Tibial nerve (tissue), 4 donors: ENCODE measurements at places on chromosomes 2 and 18. TPM values are rescaled to one million over a fixed set of nuclear protein-coding genes. Genes with fewer than 3 reads are reported as not detected.
A peak's percentile ranks its signal among the peaks of the same experiment; 100 is the strongest.

- no peaks in the 10 kb centered on the region for H3K27me3 ChIP-seq
- no peak for DNase-seq
- no peak overlapping the region for H3K4me3 ChIP-seq
Observed at GRCh38 chr2:162022290-162022945, 51.6 kb downstream of the DPP4 start.

GRCh38 chr2:62204998-62205496 is 9.1 kb downstream of the B3GNT2 start:
- H3K27ac ChIP-seq = no peak overlapping the region
- H3K4me3 ChIP-seq = no peak overlapping the region
- H3K36me3 ChIP-seq = no peaks in the 10 kb centered on the region
- no peaks in the 10 kb centered on the region for H3K27me3 ChIP-seq

- H3K27ac ChIP-seq = no peak overlapping the region
Observed at GRCh38 chr2:25320077-25320476, 21.6 kb downstream of the DNMT3A start.

DNA sequence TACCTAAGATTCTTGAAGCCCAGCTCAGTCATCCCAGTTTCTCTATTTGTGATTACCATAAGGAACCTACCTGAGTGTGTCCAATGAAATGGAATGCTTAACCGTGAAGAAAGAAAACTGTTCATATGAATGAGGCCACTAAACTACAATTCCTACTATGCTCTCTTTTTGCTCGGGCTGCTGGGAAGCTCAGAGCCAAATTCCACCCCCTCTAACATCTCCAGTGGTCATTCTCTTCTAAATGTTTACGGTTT is 8.3 kb downstream of the MYCN start:
- no peak overlapping the region for H3K4me3 ChIP-seq
- H3K4me1 ChIP-seq = no peaks in the 10 kb centered on the region
- H3K27me3 ChIP-seq = peaks cover 4% of the 10 kb centered on the region
- H3K27ac ChIP-seq = no peak overlapping the region
- no peaks in the 10 kb centered on the region for H3K36me3 ChIP-seq

GRCh38 chr2:241571821-241572620 is 13.5 kb downstream of the BOK start:
- H3K27me3 ChIP-seq = no peaks in the 10 kb centered on the region
- no peak overlapping the region for H3K4me3 ChIP-seq
- no peak overlapping the region for H3K27ac ChIP-seq
- peaks cover 46% of the 10 kb centered on the region for H3K36me3 ChIP-seq
- no peaks in the 10 kb centered on the region for H3K4me1 ChIP-seq

DNA sequence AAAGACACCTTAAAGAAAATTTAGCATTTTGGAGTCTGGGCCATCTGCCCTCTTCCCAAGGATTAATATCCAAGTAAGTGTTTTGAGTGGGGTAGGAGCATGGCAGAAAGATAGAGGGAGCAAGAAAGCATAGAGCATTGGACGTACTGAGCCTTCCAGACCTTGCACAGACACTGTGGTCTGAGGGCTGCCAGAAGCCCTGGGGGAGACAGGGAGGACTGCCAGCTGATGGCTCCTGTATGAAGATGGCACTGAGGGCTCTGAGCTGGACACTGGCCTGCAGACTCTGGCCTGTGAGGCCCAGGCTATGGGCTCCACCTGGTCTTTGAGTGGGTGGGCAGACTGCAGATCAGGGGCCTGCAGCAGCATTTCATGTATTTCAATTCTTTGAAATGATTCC is 2.9 kb upstream of the PKDCC start:
- H3K4me1 ChIP-seq = peaks cover 12% of the 10 kb centered on the region
- peak overlapping the region; percentile 97 for H3K27ac ChIP-seq
- H3K4me3 ChIP-seq = no peak overlapping the region
- no peaks in the 10 kb centered on the region for H3K27me3 ChIP-seq
- no peak for DNase-seq

- H3K27me3 ChIP-seq = no peaks in the 10 kb centered on the region
- peak overlapping the region; percentile 90 for H3K27ac ChIP-seq
- H3K36me3 ChIP-seq = no peaks in the 10 kb centered on the region
- H3K4me1 ChIP-seq = no peaks in the 10 kb centered on the region
Observed at GRCh38 chr2:85756195-85756594, 2.4 kb downstream of the ATOH8 start.

- no peaks in the 10 kb centered on the region for H3K36me3 ChIP-seq
- no peak overlapping the region for H3K4me3 ChIP-seq
- peak overlapping the region; percentile 7 for H3K27ac ChIP-seq
- DNase-seq = no peak
Observed at GRCh38 chr2:172472446-172473033, 45.2 kb downstream of the ITGA6 start.

GRCh38 chr2:101415220-101415619 is 27.9 kb upstream of the CREG2 start:
- no peak overlapping the region for H3K27ac ChIP-seq
- no peak for DNase-seq
- no peaks in the 10 kb centered on the region for H3K36me3 ChIP-seq
- no peaks in the 10 kb centered on the region for H3K27me3 ChIP-seq
- H3K4me1 ChIP-seq = no peaks in the 10 kb centered on the region
- no peak overlapping the region for H3K4me3 ChIP-seq

- no peaks in the 10 kb centered on the region for H3K4me1 ChIP-seq
- H3K4me3 ChIP-seq = no peak overlapping the region
- no peaks in the 10 kb centered on the region for H3K27me3 ChIP-seq
- DNase-seq = no peak
- no peak overlapping the region for H3K27ac ChIP-seq
Observed at GRCh38 chr2:3485166-3485565, 34.2 kb downstream of the ADI1 start.

- no peak overlapping the region for H3K4me3 ChIP-seq
- H3K27me3 ChIP-seq = no peaks in the 10 kb centered on the region
- no peak for DNase-seq
- no peak overlapping the region for H3K27ac ChIP-seq
- no peaks in the 10 kb centered on the region for H3K4me1 ChIP-seq
Observed at GRCh38 chr2:46158661-46159060, 138.5 kb upstream of the EPAS1 start.

DNA sequence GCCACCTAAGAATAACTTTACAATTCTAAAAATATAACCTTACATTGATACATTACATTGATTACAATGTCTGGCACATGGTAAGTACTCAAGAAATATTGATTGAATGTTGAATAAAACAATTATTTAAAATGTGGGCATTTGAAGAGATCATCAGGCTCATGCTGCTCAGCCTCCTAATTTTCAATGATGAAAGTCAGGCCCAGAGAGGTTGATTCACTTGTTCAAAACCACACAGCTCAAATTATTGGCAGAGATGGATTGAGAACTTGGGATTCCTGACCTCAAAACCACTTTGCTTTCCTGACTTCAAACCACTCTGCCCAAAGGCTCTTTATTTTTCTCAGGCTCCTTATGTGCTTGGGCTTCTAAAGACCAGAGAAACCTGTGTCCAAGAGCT is 34.7 kb downstream of the ANKRD29 start:
- no peak overlapping the region for H3K4me3 ChIP-seq
- no peaks in the 10 kb centered on the region for H3K27me3 ChIP-seq

DNA sequence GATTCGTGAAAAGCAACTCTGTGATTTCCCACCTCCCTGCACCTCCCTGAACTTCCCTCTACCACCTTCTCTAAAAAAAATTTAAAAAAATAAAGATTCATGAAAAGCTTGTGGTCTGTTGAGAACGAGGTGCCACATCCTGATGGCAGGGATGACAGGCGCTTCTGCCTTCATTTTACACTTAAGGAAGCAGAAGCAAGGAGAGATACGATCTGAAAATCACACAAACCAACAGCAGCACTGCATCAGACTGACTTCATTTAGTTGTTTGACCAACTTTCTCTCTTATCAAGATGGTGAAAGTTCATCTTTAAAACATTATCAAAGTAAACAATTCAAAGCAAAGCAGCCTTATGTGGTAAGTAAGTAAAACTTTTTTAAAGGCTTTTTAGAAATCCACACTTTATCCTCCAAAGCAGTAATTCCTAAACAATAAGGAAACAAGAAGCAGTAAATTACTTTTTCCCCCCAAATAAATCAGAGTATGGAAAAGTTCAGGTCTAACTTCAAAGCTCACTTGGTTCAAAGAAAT is 15.5 kb downstream of the WDFY1 start:
- H3K4me1 ChIP-seq = peaks cover 47% of the 10 kb centered on the region
- no peaks in the 10 kb centered on the region for H3K27me3 ChIP-seq
- DNase-seq = no peak
- no peak overlapping the region for H3K4me3 ChIP-seq
- H3K27ac ChIP-seq = no peak overlapping the region

- H3K36me3 ChIP-seq = peaks cover 60% of the 10 kb centered on the region
- no peaks in the 10 kb centered on the region for H3K4me1 ChIP-seq
Observed at GRCh38 chr2:222927600-222927999, 66.8 kb downstream of the ACSL3 start.

DNA sequence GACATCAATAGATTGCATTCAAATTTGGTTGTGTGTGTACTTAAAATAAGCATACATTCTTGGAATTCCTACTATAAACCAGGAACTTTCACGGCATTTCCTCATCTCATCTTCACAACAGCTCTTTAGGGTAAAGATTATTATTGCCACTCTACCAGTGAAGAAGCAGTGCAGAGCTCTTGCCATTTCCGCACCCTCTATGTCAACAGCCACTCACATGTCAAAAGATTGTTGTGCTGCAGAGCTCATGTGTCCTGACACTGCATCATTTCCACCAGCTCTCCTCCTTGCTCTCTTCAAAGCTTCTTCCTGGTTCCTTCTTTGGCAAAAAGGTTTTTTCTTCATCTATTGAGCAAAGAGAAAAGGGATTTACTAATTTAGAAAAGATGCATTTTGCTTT is 26.5 kb upstream of the L3MBTL4 start:
- no peaks in the 10 kb centered on the region for H3K27me3 ChIP-seq
- DNase-seq = no peak
- no peak overlapping the region for H3K4me3 ChIP-seq
- no peaks in the 10 kb centered on the region for H3K36me3 ChIP-seq

DNA sequence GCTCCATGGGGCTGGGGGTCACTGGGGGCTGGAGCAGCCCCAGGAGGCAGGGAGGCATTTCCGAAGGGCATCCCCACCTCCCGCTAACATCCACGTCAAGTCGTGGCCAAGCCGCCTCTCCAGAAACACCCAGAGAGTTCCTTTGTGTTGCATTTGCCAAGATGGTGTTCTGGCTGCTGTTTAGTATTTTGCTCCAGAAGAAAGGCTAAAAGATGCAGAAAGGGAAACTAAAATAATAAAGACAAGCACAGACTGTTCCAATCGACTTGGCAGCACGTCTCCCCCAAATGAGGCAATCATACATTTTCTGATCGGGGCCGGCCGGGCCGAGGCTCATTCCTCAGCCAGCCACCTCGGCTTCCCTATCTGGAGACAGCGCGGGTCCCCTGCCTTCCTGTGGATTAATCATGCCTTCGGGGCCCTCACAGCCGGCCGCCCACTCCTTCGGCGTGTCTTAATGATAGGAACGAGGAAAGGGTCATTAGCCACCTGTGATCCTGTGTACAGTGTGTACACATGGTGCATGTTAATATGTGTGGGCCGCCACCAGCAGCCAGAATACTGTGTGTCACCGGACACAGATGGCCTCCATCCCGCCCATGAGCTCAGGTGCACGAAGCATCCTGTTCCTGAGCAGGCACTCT is 169.2 kb downstream of the KLHL29 start:
- peak overlapping the region; percentile 74 for H3K27ac ChIP-seq
- peak; percentile 63 for DNase-seq
- H3K27me3 ChIP-seq = no peaks in the 10 kb centered on the region
- no peaks in the 10 kb centered on the region for H3K36me3 ChIP-seq

GRCh38 chr2:27271631-27272340 is 3.4 kb upstream of the DNAJC5G start:
- no peak overlapping the region for H3K27ac ChIP-seq
- no peaks in the 10 kb centered on the region for H3K27me3 ChIP-seq
- H3K36me3 ChIP-seq = no peaks in the 10 kb centered on the region
- no peaks in the 10 kb centered on the region for H3K4me1 ChIP-seq
- DNase-seq = no peak

DNA sequence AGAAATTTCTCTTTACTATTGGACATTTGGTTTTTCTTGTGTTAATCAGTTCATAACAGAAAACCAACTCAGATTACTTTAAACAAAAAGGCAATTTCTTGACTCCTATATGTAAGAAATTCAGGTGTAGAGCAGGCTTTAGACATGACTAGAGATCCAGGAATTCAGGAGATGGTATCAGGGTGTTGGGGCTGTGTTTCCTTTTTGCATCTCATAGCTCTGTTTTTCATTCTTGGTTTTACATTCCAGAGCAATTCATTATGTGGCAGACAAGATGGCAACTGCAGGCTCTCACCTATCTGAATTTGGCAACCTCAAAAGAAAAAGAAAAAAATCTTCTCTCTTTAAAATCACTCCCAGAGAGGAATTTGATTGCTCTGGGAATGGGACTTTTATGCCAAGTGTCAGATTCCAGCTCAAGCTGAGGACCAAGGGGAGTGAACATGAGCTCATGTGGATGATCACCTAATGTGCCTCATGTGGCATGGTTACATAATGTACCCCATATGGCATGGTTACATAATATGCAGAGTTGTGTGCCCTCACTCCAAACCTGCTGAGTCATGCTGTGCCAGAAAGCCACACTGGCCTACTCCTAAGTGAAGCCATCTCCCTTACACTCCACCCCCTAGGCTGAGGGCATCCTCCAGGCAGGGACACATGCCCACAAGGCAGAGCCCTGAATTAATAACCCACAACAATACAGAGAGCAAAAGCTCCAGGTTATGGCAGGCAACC is 282.7 kb downstream of the MBD2 start:
- H3K27ac ChIP-seq = no peak overlapping the region
- H3K36me3 ChIP-seq = no peaks in the 10 kb centered on the region
- H3K4me3 ChIP-seq = no peak overlapping the region

DNA sequence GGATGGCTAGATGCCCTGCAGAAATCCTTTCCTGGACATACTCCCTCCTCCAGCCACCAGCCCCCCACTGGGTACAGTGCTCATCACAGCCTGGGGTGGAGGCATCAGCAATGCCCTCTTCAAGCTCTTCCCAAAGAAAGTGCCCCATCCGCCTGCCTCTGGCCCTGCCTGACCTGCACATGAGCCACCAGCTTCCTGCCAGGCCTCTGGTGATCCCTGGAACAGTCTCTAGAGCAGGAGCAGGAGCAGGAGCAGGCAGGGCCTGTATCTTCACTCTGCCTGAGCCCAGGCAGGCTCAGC is 54.1 kb upstream of the CAB39 start:
- H3K4me1 ChIP-seq = no peaks in the 10 kb centered on the region
- no peak for DNase-seq
- no peaks in the 10 kb centered on the region for H3K36me3 ChIP-seq
- no peak overlapping the region for H3K27ac ChIP-seq

PROKR1 gene
- total RNA-seq = 0.63 TPM

STPG4 gene
- 1.4 TPM for total RNA-seq

SLC5A7 gene
- not detected for total RNA-seq

CD8B2 gene
- total RNA-seq = not detected

C1QL2 gene
- not detected for total RNA-seq

HDAC4 gene
- 68.2 TPM for total RNA-seq

FHOD3 gene
- 22.4 TPM for total RNA-seq

AGXT gene
- total RNA-seq = not detected

CTAGE1 gene
- total RNA-seq = not detected

ZAP70 gene
- 13.5 TPM for total RNA-seq

CCDC178 gene
- total RNA-seq = 2.4 TPM
